ENCODE measurements at places on chromosomes 11 and 22. TPM values are rescaled to one million over a fixed set of nuclear protein-coding genes. Genes with fewer than 3 reads are reported as not detected.

The JHY gene
- total RNA-seq, result 0.40 TPM

The PRSS23 gene
- total RNA-seq, result 16.6 TPM

The FIBIN gene
- 40.3 TPM for total RNA-seq

The BCR gene
- 47.5 TPM for total RNA-seq

The PEX26 gene
- total RNA-seq, result 20.4 TPM

The C22orf15 gene
- total RNA-seq, result 0.52 TPM

The NXPE4 gene
- not detected for total RNA-seq

The RFPL2 gene
- total RNA-seq, result not detected

The OR51I2 gene
- not detected for total RNA-seq

The LRRC10B gene
- total RNA-seq, result not detected

The FXYD2 gene
- total RNA-seq, result not detected

The PNPLA3 gene
- total RNA-seq, result 2.1 TPM

The LMO1 gene
- total RNA-seq, result not detected

Data from epithelial cell of alveolus of lung (primary cell).